ENCODE measurements at places on chromosomes 12 and 14.

DNA sequence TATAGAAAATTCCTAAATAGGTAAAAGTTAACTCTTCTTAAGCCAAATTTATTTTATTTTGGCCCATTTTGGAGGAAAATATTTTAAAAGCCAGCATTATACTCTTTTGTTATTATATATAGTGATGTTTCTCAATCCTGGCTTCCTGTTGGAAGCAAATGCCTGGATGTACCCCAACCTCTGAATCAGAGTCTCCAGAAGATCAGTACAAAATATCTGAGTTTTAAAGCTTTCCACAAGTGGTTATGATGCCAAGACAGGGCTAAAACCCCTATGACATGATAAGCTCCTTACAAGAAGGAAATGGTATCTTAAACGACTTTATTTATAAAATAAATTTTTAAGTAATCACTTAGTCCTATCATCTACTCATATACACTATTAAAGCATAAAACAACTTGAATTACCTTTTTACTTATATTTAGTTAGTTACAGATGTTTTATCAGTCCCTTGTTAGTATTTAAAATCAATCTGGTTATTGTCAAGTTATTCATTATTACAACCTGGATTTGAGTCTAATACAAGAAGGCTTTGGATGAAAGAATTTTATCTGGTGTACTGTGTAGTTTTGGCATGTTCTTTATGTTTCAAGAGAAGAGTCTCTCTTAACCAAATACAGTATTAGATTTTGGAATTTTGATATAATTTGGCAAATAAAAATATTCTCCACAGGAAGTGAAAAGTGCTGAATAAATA lies 238.1 kb downstream of the SLC2A13 start:
- DNase-seq = no peak

GRCh38 chr14:90276646-90277367 lies 20.5 kb downstream of the PSMC1 start:
- no peak for DNase-seq

DNA sequence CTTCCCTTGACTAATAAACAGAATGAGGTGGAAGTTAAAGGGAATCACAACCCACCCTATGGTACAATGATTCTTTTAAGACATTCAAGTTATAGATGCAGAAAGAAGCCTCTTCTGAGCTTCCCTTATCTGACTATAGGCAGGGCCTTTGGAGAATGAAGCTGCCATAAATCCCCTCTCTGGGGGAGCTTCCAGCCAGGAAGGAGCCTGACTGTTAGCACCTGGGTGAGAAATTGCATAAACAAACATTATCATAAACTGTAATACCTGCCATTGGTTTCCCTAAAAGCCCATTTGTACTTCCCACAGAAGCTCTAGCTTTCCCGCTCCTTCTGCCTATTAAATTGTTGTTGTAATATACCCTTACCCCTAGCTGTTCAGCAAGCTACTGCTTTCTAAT lies 81.3 kb upstream of the RESF1 start:
- DNase-seq = no peak

DNA sequence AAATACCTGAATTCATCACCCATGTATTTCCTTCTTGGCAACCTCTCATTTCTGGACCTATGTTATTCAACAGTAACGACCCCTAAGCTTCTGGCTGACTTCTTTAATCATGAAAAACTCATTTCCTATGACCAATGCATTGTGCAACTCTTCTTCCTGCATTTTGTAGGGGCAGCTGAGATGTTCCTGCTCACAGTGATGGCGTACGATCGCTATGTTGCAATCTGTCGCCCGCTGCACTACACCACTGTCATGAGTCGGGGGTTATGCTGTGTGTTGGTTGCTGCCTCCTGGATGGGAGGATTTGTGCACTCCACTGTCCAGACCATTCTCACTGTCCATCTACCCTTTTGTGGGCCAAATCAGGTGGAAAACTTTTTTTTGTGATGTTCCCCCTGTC lies 356 bp downstream of the OR4Q2 start:
- no peak for DNase-seq

GRCh38 chr12:89225808-89226411 lies 126.4 kb downstream of the DUSP6 start:
- DNase-seq = no peak

DNA sequence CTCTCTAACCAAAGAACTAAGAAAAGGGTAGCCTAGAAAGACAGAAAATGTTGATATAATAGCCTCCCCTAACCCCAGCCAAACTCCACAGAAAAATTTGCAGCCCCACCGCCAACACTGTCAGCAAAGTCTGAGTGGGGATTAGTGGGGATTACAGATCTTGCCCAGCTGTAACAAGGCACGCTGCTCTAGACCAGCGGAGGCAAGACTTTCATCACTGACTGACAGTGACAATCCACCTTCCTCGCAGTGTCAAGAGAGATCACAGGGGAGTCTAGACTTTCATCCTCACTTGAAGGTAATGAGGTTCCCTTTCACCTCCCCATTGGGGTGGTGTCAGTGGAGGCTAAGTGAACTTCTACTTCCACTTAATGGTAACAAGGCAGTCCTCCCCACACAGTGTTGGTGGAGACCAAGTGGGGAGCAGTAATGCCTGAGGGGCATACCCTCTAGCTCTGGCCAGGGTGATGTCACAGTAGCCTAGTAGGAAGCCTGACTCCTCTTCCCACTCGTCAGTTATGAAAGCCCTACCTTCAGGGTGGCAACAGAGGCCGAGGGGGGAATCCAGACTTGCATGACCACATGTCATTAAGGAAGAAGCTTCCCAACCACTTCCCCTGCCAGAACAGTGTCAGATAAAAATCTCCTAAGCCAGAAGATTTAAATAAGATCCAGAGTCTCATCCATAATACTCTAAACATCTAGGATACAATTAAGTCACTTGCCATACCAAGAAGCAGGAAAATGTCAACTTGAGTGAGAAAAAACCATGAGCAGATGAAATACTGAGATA lies 91.7 kb upstream of the RASSF8 start:
- no peak for DNase-seq

Data from activated CD4-positive, alpha-beta T cell treated with anti-CD3 and anti-CD28 coated beads, Interleukin-2, amount 50 U/mL, for 4 hours (primary cell).